ENCODE measurements at places on chromosomes 3 and 15.

GRCh38 chr15:40769274-40770146 is at the start of gene C15orf62:
C15orf62 (plus strand) TSS chr15:40769980; CDS start chr15:40770496, 516 bp downstream.
- DNase-seq = peak; percentile 53

DNA sequence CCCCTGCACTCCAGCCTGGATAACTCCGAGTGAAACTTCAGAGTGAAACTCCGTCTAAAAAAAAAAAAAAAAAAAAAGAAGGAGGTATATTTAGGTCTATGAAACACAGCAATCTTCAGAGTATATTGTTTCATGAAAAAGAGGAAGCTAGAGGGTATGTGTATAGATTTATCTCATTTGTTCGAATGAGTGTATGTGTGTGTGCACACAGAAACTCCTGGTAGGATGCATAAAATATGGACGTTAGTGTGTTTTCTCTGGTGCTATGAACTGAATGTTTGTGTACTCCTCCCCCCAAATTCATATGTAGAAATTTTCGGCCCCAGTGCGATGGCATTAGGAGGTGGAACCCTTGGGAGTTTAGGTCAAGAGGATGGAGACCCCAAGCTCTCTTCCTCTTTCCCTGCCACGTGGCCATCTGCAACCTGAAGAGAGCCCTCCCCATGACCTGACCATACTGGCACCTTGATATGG is 98.6 kb upstream of the KLF13 start:
- DNase-seq = no peak

DNA sequence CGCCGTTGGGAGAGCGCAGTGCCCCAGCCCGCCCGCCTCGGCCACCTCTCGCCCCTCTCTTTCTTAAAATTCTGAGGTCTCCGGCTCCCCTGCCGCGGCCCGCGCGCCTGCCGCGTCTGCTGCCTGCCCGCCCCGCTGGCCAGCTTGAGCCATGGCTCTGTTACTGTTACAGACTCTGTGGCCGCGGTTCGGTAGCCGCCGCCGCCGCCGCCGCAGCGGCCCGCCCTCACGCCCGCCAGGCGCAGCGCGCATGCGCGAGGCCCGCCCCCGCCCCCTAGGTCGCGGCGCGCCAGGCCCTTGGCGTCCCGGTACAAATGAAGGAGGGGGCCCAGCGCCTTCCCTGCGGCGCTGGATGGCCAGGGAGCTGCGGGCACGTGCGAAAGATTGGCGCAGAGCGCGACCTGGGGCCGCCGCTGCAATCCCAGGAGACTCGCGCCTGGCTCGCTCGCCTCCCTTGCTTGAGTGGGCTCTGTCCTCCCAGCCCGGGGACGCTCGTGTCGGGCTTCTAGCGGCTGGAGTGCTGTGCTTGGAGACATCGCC is at the start of gene ONECUT1:
Gene ONECUT1, minus strand, starts transcription at position 168 of the 540 bp plus-strand sequence. CDS start 452 bp downstream, outside the sequence.
- peak; percentile 72 for DNase-seq

GRCh38 chr3:197165890-197166289 is 132.5 kb downstream of the DLG1 start:
- no peak for DNase-seq

DNA sequence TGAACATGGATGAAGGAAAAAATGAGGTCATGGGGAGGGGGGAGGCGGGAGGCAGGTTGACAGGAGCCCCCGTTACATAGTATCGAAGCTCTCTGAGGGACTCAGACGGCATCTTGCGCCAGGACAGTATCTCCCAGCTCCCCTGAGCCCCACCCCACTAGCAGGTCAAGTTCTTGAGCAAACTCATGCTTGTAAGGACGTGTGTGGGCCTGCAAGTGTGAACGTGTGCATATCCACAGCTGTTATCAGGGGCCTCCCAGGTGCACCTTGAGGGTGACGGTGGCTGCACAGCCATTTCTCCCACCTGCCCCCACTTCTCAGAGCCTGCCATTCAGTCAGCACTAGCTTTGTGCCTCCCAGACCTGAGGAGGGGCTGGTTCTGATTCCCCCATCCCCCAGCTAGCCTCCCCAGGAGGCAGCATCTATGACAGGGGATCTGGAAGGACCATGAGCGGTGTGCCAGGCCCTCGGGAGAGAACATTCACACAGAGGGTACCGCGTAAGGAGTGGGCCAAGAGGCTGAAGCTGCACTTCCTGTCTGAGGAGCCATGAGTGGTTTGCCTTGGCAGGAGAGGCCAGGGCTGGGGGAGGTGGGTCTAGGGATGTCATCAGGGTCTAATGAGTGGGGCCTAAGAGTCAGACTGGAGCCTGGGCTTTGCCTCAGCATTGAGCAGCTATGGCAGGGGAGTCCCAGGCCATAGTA is 2.9 kb downstream of the SEMA3F start:
- DNase-seq = no peak

DNA sequence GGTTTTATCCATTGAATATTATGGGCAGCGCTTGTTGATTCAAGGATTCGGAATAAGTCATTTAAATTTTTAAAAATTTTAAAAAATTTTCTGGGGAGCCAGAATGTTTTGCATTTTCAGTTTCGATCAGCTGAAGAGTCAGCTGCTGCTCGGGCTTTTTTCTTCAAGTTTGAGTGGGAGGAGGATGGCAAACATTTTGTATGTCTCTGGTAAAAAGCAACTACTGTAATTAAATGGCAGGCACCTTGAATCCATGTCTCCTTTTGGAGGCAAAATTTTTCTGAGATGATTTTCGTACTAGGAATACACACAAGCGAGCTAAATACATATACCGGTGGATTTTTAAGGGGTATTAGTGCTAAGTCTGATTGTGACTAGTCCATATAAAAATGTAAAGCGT is 612 bp downstream of the C3orf38 start:
- DNase-seq = no peak

DNA sequence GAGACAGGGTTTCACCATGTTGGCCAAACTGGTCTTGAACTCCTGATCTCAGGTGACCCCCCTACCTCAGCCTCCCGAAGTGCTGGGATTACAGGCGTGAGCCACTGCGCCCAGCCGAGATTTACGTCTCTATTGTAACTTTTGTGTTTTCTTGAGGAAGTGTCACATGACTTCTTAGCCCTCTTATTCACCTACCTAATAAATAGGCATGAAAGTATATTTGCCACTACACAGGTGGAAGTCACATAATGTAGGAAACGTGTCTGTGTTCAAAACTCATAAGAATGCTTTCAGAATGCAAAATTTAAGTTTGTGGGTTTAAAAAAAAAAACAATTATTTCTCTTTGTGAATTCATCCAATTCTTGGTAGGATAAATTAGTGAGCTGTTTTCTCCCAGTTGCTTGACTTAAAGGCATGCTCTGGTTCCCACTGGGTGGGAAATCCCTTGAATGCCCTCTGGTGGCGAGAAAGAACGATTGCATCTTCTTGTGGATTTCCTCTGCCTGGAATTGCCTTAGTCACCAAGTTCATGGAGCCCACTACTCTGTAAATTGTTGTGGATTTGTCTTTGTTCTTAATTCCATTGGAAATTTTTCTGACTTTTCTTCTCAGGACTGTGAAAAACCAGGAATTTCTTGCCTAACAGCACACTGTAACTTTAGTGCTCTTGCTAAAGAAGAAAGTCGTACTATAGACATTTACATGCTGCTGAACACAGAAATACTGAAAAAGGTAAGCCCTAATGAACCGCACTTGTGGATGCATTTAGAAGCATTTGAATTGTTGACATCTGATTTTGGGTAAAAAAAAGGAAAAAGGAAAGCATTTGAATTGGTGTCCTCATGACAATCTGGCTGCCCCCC is 82.2 kb upstream of the CTDSPL start:
- DNase-seq = peak; percentile 46

GRCh38 chr15:100544338-100544841 is 15.6 kb upstream of the CERS3 start:
- DNase-seq = no peak

DNA sequence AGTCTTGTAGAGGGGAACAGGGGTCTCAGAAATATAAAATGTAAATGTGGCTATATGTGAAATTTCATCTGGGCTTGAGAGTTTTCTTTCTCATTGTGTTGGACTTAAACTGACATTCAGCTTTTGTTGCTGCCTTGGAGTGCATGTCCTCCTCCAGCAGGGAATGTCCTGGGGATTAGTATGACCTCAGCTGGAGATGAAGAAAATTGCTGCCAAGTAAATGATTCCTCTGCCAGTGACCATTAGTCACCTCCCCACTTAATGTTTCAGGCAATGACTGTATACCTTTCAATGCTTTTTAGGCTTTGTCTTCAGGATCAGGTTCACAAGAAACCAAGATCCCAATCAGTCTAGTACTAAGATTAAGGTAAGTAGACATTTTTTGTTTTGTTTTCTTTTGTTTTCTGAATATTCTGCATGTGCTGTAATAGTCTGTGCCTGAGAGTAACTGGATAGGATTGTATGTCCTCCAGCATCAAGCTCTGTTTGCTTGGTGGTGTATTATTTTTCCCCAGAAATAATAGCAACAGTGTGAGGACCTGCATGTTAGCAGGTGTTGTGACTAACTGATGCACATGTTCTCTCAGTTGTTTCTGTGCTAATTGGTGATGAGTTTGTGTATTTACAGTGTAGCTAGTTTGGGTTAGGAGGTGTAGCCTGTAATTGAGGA is 18.1 kb upstream of the SLC22A13 start:
- DNase-seq = no peak

DNA sequence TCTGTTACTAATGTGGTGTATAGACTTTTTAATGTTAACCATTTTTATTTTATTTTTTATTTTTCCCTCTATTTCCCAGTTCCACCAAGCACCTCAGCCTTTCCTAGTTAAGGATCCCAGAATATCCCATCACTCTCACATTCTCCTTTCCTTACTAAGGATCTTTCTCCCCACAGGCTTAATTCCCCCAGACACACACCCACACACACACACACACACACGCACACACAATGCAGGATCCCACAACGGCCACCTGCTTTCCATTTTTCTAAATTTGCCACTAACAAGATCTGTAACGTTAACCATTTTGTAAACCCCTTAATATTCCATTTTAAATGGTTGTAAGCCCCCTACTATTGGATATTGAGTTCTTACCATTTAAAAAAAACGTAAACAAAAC is 404.1 kb downstream of the ZIC1 start:
- no peak for DNase-seq

DNA sequence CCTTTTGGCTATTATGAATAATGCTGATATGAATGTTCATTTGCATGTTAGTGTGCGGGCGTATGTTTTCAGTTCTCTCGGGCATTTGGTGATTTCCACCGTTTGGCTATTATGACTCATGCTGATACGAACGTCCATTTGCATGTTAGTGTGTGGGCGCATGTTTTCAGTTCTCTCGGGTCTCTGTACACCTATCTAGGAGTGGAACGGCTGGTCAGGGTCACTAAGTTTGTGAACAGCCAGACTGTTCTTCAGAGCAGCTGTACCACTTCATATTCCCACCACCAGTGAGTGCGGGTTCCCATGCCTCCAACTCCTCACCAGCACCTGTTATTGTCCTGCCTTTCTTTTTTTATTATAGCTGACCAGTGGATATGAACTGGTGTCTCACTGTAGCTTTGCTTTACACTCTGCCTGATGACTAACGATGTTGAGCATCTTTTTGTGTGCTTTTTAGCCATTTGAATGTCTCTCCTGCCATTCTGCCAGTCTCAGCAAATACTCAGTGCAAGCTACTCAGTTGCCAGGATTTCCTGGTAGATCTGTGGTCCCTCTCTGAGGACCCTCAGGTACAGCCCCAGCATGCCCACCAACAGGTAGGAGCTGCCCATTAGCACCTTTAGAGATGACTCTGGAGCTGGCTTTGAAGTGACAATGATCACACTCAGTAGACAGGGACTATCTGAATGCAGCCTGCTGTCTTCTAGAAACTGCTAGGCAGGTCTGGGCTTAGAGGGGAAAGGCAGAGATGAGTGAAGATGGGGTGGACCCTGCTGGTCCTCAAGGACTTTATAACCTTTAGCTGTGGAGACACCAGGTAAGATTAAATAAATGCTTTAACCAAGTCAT is 141.1 kb downstream of the XXYLT1 start:
- peak; percentile 44 for DNase-seq

DNA sequence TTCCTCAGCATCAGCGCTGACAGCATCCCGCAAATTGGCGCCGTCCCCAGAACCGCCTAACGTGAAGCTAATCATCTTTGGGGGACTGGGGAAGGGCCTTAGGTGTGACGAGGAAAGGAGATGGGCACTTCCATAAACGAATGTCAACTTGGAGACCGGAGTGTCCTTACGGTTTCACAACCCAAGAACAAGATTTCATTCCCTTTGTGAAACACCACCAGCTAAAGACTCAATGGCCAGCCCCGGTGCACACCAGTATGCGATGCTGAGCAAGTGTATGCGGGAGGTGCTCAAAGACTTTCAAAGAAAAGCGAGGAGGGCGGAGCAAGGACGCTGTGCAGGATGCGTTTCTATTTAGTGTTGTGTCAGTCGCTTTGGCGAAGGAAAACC is 759 bp upstream of the TTBK2 start:
- no peak for DNase-seq

DNA sequence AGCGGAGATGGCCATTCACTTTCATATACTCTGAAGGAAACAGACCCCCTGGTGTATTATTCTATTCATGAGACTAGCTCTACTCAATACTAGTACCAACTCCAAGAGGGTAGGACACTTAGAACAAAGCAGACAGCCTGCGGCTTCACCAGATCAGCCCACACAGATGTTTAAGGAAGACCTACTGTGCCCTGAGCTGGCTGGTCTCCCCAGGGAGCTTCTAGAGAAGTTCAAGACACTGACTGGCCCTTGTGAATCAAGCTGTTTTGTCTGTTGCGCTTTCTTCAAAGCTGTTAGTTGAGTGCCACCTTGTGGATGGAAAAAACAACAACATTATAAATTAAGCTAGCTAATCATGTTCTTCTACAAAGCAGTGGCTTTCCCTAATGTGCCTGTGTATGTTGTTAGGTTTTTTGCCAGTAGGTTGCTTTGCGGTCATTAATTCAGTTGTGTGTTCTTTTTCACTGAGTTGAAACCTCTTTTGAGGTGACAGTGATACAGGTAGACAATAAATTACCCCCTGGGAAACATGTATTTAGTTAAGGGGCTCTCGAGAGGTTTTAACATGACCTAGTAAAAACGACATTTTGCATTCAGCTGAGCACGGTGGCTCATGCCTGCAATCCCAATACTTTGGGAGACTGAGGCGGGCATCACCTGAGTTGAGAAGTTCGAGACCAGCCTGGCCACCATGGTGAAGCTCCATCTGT is 64.2 kb upstream of the MYZAP start:
- DNase-seq = peak; percentile 25

GRCh38 chr3:50388720-50389413 is 29.5 kb upstream of the TMEM115 start:
- DNase-seq = no peak

- no peak for DNase-seq
These were observed 6.3 kb upstream of the CCR4 start for GRCh38 chr3:32945136-32945535.

DNA sequence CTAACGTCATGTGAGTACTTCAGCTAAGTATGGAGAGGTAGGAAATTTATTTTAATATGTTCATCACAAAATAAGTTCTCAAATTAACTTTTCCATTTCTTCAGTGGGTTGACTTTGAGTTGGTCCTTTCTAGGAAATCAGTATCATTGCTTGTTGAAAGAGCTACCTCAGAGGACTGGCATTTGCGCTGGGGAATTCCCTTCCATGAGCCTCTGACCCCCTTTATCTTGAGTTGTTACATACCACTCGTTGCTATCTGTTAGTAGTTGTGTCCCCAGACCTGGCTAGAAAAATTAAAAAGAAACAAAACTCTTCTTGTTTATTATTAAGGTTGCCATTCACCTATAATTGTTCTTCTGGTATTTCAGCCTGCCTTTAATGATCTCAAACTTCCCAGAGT is 96.8 kb upstream of the ROBO2 start:
- no peak for DNase-seq
